NCI-H1105 treated with DMSO at 0.1 percent for 48 hours (cell line): ENCODE measurements at places on chromosomes 1 and 21.

GRCh38 chr1:109392788-109393616 is 4.7 kb downstream of the SORT1 start:
- DNase-seq = no peak

GRCh38 chr21:30831194-30831765 is 1.7 kb upstream of the KRTAP7-1 start:
- DNase-seq = no peak

GRCh38 chr1:183287191-183287675 is 101.2 kb downstream of the LAMC2 start:
- no peak for DNase-seq

DNA sequence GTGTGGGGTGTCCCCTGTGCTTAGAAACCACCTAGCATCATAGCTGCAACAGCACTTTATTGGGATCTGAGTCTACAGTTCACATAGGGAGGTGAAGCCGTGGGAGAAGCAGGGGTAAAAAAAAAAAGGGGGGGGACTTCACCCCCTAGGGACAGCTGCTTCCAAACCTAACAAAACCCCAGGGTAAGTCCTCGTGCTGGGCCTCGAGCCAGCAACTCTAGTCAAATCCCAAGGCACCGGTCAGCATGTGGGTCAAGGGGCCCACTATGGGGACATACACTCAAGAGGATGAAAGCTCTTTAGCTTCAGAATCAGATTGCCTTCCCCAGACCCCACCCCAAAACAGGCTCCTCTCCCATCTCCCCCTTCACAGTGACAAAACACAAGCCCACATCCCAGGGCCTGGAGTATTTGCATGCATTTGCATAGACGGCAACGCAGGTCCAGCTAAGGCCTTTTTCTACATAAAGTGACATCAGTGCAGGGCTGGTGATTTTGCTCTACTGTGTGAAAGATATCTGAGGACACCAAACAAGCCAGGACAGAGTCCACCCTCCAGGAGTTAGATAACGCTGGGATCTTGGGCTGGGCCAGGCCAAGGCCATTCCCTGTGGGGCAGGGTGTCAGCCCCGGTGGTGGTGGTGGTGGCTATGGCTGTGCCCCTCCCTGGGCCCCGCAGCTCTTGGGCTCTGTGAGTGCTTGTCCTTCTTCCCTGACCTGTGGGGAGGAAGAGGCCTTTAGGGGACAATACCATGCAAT is 8.1 kb upstream of the PMVK start:
- no peak for DNase-seq

GRCh38 chr1:99748419-99748818 is 18.0 kb downstream of the FRRS1 start:
- no peak for DNase-seq

GRCh38 chr1:247825362-247825761 is 1.4 kb upstream of the OR14A16 start:
- DNase-seq = no peak

DNA sequence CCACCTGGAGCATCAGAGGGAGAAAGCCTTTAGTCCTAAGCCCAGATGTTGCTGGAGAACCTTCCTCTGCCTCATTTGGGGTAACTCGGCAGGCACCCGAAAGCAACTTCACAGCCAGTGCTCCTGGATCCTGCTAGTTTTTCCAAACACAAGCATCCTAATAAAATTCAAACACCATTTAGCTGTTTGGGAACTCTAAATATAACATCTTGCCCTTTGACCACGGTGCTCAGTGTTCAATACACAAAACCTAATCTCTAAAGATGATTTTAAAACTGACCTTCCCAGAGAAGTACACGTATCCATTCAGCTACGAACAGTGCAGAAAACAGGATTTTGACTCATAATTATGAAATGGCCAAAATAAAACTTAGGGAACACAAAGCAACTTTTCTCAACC is 40.3 kb downstream of the PROX1 start:
- DNase-seq = no peak

- no peak for DNase-seq
Measured at GRCh38 chr1:231781892-231782291, 155.3 kb downstream of the DISC1 start.

- DNase-seq = no peak
Measured at GRCh38 chr1:19377812-19378718, 65.9 kb downstream of the SLC66A1 start.

DNA sequence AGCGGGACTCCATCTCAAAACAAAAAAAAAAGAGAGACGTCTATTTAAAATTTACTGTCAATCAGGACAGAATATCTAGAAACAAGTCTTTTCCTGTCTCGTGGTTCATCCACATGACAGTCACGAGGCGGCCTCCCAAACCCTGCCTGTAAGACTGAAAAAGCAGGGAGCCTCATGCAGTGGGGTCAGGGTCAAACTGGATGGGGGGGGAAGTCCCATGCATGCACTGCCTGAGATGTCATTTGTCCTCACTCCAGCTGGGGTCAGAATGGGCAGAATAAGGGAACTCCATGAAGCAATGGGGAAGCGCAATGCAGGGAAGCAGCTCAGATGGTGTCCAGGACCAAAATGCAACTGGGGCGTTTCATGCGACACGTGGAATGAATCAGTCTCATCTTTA is 85.5 kb downstream of the PIK3CD start:
- no peak for DNase-seq

DNA sequence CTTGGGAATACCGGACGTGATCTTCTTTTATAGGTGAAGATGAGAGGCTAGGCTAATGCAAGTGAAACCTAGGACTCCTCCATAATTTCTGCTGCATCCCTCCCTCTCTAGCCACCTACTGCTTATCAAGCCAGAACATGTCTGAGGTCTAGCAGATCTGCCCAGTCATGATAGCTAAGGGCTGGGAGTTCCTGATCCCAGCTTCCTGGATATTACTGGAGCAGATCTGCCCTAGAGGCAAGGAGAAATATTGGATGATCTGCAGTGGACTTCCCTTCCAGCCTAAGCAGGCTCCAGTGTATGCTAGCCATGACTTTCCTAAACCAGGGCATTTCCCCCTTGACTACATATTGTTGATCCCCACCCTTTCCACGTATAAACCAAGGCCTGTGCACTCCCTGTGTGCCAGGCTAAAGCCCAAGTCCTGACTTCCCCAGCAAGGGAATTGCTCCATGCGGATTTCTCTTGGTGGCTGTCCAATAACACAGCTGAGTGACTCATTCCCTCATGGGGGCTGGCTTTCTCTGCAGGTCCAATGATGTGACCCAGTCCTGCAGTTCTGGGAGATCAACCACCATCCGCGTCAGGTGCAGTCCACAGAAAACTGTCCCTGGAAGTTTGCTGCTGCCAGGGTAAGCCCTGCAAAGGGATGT is 15.5 kb upstream of the SARS1 start:
- no peak for DNase-seq
